ENCODE measurements at places on chromosomes 12 and 14.

GRCh38 chr14:99679543-99679942 lies 4.6 kb upstream of the CYP46A1 start:
- DNase-seq, result no peak

GRCh38 chr14:53231171-53231570 lies 78.0 kb upstream of the DDHD1 start:
- DNase-seq, result no peak

- DNase-seq, result peak; percentile 85
These were observed 84.1 kb downstream of the TTC7B start for GRCh38 chr14:90732139-90732538.

DNA sequence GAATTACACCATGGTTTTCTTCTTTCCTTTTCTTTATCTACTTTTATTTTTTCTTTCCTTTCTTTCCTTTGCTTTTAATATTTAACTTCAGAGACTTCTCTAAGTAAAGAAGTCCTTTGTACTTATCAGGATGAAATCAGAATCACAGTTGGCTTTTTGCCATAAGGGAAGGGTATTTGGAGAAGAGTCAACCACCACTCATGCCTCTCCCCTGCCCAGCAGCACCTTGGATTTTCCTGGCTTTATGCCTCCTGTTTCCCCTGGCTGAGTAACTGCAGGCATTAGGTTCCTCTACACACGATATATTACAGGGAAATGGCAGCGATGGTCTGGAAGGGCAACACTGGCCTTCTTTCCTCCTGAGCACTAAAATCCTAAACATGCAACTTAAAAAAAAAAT lies 266.4 kb upstream of the CAND1 start:
- DNase-seq, result no peak

DNA sequence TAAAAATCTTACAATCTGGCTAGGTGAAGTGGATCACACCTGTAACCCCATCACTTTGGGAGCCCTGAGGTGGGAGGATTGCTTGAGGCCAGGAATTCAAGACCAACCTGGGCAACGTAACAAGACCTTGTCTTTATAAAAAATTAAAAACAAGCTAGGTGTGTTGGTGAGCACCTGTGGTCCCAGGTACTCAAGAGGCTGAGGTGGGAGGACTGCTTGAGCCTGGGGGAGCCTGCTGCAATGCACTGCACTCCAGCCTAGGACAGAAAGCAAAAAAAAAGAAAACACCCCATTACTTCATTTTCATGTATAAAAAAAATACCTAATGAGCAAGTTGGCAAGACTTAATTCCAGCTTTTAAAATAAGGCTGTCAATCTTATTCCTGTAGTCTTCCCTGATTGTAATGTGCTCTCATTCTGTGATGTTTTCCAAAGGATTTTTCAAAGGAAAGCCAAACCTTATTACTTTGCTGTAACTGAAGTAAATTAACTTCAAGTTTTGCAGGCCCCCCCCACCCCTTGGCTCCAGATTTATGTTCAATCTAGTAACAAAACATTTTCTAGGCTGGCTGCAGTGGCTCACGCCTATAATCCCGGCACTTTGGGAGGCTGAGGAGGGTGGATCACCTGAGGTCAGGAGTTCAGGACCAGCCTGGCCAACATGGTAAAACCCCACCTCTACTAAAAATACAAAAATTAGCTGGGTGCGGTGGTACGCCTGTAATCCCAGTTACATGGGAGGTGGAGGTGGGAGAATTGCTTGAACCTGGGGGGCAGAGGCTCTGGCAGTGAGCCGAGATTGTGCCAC lies 3.3 kb upstream of the ZCCHC8 start:
- no peak for DNase-seq

- DNase-seq, result no peak
These were observed 25.3 kb downstream of the TXNDC16 start for GRCh38 chr14:52527052-52527451.

GRCh38 chr14:23365036-23365731 lies at the start of gene EFS:
EFS (minus strand) TSS chr14:23365172; CDS start chr14:23365025, 147 bp downstream.
- DNase-seq, result no peak

GRCh38 chr14:101547961-101548669 lies 13.2 kb upstream of the DIO3 start:
- no peak for DNase-seq

DNA sequence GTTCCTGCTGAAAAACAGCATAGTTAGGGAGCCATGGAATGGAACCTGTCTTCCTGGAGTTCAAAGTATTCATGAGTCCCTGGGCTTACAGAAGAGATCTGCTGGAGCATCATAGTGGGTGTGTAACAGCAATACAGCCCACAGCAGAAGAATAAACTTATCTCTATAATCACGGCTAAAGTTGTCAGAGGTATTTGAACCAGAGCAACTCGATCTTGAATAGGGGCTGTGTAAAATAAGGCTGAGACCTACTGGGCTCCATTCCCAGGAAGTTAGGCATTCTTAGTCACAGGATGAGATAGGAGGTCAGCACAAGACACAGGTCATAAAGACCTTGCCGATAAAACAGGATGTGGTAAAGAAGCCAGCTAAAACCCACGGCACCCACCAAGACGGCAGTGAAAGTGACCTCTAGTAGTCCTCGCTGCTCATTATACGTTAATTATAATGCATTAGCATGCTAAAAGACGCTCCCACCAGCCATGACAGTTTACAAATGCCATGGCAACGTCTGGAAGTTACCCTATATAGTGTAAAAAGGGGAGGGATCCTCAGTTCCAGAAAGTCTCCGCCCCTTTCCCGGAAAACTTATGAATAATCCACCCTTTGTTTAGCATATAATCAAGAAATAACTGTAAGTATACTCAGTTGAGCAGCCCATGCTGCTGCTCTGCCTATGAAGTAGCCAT lies 223.4 kb downstream of the PCNX1 start:
- no peak for DNase-seq

DNA sequence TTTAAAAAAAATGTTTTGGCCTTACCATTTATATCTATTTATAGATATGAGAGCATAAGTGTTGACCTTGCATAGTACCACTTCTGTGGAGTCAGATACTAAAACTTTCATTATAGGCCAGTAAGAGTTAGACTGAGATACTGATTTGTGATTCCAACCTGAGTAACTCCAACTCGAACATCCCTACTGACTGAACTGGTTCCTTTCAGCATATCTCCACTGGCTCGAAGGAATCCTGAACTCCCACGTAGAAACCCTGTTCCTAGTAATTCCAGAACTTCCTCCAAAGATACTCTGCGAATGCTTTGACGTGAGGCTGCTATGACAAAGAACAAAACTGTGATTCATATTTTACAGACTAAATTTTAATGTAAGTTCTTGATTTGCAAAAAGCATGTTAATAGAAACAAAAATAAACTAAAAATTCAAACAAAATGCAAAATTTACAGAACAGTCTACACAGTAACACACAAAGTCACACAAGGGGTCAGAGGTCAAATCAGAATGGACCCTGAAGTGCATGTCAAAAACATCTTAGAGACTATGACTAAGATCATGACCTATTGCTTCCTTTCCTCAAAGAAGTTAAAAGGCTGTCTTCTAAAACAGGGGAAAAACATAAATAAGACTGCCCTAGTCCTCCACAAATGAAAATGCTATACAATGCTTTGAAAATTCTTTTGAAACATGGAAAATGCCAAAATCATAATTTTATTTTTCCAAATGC lies 31.5 kb downstream of the HEATR5A start:
- no peak for DNase-seq

- DNase-seq, result no peak
These were observed 47.8 kb downstream of the SAV1 start for GRCh38 chr14:50620341-50620740.

DNA sequence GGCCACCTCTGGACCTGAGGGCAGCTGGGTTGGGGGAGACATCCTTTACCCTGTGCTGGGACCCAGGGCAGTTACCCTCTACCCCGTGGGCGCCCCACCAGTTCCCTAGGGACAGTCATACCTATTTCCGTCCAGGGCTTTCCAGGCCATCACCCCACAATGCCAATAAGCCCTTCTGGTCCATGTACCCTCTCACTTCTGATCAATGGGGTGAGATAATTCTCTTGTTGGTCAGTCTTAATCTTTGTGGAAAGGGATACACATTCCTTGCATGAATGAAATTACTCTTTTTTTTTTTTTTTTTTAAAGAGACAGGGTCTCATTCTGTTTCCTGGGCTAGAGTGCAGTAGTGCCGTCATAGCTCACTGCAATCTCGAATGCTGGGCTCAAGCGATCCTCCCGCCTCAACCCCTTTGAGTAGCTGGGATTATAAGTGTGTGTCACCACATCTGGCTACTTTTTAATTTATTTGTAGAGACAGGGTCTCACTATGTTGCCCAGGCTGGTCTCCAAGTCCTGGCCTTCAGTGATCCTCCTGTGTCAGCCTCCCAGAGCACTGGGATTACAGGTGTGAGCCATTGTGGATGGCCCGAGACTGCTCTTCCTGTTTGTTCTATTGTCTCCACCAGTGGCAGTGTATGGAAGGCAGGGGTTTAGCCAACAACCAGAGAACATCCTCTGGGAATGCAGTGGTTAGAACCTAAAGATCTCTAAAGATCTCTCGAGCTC lies 46.3 kb upstream of the STON2 start:
- no peak for DNase-seq

DNA sequence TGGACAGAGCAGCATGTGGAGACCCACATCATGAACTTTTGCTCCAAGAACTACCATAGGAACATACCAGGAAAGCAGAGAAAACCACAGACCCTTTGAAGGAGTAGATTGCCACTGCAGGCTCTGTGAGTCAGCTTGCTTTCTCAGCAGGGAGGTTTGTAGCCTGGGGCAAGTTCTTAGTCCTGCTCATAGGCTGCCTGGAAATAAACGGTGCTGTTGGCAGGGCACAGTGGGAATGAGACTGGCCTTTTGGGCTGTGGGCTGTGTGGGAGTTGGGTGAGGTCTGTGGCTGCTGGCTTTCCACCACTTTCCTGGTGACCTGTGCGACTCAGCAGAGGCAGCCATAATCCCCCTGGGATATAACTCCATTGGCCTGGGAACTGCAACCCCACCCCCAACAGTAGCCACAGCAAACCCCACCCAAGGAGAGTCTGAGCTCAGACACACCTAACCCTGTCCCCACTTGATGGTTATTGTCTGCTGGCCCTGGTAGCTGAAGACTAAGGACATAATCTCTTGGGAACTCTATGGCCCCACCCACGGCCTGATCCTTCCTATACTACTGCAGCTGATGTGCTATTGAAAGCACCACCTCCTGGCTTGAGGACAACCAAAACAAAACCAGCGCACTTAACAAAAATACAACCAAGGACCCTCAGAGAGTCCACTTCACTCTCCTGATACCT lies 192.1 kb upstream of the GARIN6 start:
- no peak for DNase-seq

DNA sequence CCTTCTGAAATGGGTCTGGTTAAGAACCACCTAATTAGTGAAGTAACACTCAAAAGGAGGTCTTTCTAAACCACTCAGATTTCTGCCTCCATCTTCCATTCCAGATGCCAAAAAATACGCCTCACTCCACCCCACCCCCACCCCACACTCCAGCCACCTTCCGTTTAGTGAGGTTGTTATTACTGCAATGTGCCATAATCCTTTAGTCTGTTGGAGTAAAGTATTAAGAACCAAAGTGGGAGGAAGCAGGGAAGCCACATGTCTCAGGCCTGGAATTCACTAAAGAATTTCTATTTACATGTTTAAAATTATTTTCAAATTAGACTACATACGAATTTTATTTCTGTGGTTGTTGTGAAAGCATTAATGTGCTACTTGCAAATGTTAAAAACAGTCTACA lies 7.4 kb downstream of the KIF21A start:
- no peak for DNase-seq

DNA sequence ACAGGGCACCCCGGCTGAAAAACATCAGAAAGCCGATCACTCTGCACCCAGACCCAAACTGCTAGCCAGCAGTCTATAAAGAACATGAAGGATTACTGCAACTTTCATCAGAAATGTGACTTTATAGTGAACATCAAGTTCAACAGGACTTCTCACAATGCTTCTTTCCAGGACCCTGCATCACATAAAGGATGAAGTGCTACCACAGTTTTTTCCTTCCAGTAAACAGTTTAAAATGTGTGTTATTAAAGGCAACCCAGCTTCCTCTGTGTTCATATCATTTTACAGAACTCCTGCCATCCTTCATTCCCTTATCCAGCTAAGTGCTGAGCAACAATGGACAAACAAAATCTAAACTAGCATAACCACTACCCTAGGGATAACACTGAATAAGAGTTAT lies 280.3 kb upstream of the DIO2 start:
- no peak for DNase-seq

- DNase-seq, result no peak
These were observed 93.4 kb upstream of the DNM1L start for GRCh38 chr12:32585680-32586079.

GRCh38 chr14:32313844-32314376 lies 15.2 kb upstream of the AKAP6 start:
- DNase-seq, result no peak

DNA sequence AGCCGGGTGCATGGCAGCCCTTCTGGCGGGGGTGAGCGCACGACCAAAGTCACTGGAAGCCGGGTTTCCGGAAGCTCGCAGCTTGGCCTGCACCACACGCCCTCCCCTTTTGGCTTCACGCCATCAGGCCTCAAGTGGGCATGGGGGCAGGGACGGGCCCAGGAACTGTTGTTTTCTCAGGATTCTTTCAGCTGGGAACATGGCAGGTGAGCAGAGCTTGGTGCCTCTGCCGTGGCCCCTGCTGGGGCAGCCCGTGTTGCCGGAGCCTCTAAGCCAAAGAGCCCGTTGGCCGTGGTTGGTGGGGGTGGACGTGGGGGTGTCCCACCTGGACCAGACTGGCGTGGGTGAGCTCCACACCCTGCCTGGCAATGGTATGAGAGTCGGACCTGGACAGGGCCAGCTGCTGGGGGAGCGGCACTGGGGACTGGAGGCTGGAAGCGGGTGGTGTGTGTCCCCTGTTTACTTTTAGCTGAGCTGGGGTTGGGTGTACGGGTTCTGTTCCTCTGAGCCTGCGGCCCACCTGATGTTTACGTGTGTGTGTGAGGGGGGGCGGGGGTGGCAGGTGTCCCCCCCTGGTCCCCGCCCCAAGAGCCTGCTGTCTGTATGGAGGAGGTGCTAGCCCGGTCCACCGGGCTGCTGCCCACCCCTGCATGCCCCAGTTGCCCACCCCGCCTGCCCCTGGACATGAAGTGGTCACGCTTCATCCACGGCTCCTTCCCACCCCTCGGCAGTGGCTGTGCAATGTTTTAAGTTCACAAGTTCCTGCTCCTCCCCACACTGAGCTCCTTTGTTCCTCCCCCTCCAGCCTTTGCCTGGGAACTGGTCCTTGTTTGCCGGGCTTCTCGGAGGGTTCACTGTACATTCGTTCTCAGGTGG lies 28.7 kb upstream of the PLD4 start:
- no peak for DNase-seq

DNA sequence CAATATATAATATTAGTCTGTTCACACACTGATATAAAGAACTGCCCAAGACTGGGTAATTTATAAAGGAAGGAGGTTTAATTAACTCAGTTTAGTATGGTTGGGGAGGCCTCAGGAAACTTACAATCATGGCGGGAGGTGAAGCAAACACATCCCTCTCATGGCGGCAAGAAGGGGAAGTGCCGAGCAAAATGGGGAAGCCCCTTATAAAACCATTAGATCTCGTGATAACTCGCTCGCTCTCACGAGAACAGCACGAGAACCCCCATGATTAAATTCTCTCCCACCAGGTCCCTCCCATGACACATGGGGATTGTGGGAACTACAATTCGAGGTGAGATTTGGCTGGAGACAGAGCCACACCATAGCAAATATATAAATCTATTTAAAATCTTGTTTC lies 269.8 kb downstream of the ATP23 start:
- DNase-seq, result no peak

GRCh38 chr12:113425960-113426453 lies 3.8 kb downstream of the SDSL start:
- DNase-seq, result no peak

All from Kasumi-1 (cell line).